Caudate nucleus (tissue), 63 donors: ENCODE measurements at places on chromosomes 7 and 10.

GRCh38 chr7:108492742-108493141, 33.2 kb downstream of the PNPLA8 start:
- no peak for DNase-seq

- no peak for DNase-seq
These were observed 96.8 kb downstream of the COL13A1 start for GRCh38 chr10:69898524-69898923.

- no peak for DNase-seq
These were observed 69.4 kb downstream of the PFKFB3 start for GRCh38 chr10:6272126-6272525.

- DNase-seq: no peak
These were observed 44.2 kb upstream of the GPR26 start for GRCh38 chr10:123621916-123622315.

- DNase-seq: no peak
These were observed 18.2 kb downstream of the HIF1AN start for GRCh38 chr10:100553929-100554328.

- no peak for DNase-seq
These were observed 17.6 kb downstream of the ARHGAP19 start for GRCh38 chr10:97274828-97275227.

- no peak for DNase-seq
These were observed 123.6 kb upstream of the ANK3 start for GRCh38 chr10:60513281-60513680.
